ENCODE measurements at places on chromosomes 5 and 9. TPM values are rescaled to one million over a fixed set of nuclear protein-coding genes. Genes with fewer than 3 reads are reported as not detected.
A peak's percentile ranks its signal among the peaks of the same experiment; 100 is the strongest.

The TAF11L10 gene
- total RNA-seq = not detected

The GABRA6 gene
- not detected for total RNA-seq

The MORN5 gene
- total RNA-seq = not detected

The ALDH1A1 gene
- total RNA-seq = 317 TPM

DNA sequence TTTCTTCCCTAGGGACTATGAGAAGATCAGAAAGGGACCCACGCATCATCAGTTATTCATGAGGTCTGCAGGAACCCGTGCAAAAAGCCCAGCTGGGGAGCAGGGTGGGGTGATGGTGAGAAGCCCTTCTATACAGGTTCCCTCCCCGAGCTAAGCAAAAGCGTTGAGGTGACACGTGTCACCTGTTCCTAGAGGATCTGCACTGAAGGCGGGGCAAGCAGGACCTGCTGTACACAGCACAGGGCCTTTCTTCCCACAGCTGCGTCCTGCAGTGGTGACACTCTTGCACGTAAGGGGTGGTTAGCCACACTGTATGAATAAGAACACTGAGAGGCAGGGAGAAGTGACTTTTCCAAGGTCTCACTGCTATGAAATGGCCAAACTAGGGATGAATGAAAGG, 37.2 kb upstream of the SH3PXD2B start:
- no peak overlapping the region for H3K27ac ChIP-seq
- no peak for DNase-seq
- no peak overlapping the region for H3K4me3 ChIP-seq

DNA sequence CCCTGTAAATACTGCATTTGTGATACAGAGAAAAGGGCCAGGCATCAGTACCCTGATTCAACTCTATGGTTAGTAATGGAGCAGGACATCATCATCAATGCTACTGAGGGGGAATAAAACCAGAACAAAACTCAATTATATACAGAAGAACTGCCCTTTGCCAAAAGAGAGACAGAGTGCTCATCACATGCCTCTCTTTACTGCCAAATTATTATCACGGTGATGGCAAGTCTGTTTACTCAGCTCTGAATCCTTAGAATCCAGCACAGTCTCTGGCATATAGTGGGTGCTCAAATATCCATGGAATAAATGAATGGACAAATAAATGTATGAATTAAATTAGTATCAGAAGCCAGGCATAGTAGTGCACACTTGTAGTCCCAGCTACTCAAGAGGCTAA, 130.2 kb downstream of the TTC39B start:
- no peaks in the 10 kb centered on the region for H3K27me3 ChIP-seq
- H3K4me3 ChIP-seq = no peak overlapping the region
- H3K36me3 ChIP-seq = no peaks in the 10 kb centered on the region
- no peaks in the 10 kb centered on the region for H3K4me1 ChIP-seq
- no peak overlapping the region for H3K27ac ChIP-seq
- DNase-seq = no peak

GRCh38 chr9:71716138-71716909, 52.0 kb downstream of the CEMIP2 start:
- H3K36me3 ChIP-seq = peaks cover 81% of the 10 kb centered on the region
- no peak overlapping the region for H3K27ac ChIP-seq
- no peaks in the 10 kb centered on the region for H3K27me3 ChIP-seq
- no peak for DNase-seq

DNA sequence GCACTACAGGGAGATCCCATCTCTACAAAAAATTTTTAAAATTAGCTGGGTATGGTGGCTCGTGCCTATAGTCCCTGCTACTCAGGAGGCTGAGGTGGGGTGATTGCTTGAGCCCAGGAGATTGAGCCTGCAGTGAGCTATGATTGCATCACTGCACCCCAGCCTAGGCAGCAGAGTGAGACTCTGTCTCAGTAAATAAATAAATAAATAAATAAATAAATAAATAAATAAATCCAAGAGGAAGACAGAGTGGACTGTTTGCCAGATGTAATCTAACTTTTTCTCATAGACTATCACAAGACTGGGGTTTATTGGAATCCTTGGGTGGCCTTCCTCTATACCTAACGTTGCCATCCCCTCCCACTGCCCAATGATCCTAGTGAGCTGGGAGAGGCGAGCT, 19.2 kb upstream of the TCF7 start:
- no peak for DNase-seq
- no peak overlapping the region for H3K27ac ChIP-seq

- no peaks in the 10 kb centered on the region for H3K27me3 ChIP-seq
- H3K27ac ChIP-seq = no peak overlapping the region
- peaks cover 33% of the 10 kb centered on the region for H3K36me3 ChIP-seq
- no peak for DNase-seq
- no peaks in the 10 kb centered on the region for H3K4me1 ChIP-seq
- no peak overlapping the region for H3K4me3 ChIP-seq
Observed at GRCh38 chr5:73899916-73900315, 273.9 kb downstream of the ARHGEF28 start.

- H3K4me3 ChIP-seq = peak overlapping the region; percentile 39
- H3K4me1 ChIP-seq = peaks cover 69% of the 10 kb centered on the region
- DNase-seq = no peak
- peaks cover 84% of the 10 kb centered on the region for H3K27me3 ChIP-seq
- H3K36me3 ChIP-seq = no peaks in the 10 kb centered on the region
Observed at GRCh38 chr5:171312129-171312974, 3.3 kb downstream of the TLX3 start.

Data from stomach (tissue), 19 donors.